Stimulated activated CD4-positive, alpha-beta T cell treated with anti-CD3 and anti-CD28 coated beads, Interleukin-2, amount 100 ng/mL, for 24 hours (primary cell): ENCODE measurements at places on chromosomes 2 and 18.

DNA sequence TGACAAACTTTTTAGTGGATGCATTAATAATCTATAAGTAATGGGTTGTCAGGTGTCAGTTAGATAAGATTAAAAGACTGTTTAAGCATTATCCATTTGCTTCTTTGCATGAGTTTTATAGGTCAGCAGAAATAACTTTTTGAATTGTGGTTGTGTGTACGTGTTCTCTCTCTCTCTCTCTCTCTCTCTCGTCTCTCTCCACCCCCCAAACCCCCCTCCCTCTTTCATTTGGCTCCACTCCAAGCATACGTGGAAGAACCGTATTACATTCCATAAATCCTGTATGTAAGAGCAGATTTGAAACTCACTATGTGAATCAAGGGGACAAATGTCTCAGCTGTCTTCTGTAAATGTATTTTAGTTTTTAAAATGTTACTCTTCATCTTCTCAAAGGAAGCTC is 120.2 kb downstream of the MEIS1 start:
- no peak for DNase-seq

GRCh38 chr2:105427485-105427884 is 28.6 kb upstream of the FHL2 start:
- no peak for DNase-seq

DNA sequence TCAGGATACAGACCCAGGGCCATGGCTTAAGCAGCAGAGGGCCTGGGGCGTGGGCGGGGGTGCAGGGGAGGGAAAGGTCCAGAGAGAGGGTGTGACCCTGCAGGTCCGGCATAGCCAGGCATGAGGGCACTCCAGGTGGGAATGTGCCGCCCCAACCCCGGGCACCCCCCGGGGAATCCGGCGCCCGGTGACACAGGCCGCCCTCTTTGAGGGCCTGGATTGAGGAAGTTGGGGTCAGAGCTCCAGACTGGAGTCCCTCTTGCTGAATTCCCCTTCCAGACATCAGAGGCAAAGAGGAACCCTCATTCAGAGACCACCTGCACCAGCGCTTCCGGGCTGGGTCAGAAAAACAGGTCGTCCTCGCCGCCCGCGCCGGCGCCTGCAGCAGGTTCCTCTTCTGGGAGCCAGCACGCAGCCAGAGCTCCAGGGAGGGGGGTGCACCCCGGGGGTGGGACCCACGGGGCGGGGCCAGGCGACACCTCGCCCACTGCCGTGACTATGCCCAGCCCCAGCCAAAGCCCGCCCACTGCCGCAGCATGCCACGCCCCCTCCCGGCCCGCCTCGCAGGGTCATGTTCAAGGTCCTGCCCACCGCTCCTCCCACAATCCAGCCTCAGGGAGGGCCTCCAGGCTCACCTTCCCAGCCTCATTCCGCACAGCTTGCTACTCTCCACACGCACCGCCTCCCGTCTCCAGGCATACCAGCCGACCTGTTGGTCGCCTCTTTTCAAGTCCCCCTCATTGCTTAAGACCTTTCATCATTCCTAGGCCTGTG is 98.3 kb upstream of the ID2 start:
- DNase-seq, result peak; percentile 81

DNA sequence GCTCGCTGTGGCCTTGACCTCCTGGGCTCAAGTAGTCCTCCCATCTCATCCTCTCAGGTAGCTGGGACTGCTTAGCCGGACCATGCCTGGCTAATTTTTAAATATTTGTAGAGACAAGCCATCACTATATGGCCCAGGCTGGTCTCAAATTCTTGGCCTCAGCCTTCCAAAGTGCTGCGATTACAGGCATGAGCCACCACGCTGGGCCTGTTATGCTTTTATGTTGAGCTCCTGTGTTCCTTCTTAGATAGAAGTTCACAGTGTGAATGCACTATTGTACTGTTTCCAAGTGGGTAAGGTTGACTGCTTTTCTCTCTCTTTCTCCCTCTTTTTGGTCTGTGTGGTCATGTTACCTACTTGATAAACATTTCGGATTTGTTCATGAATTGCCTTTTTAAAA is 61.9 kb downstream of the SMCHD1 start:
- DNase-seq, result no peak

GRCh38 chr2:95267458-95268210 is 6.6 kb upstream of the PROM2 start:
- no peak for DNase-seq
